ENCODE measurements at places on chromosomes 2 and 18.

DNA sequence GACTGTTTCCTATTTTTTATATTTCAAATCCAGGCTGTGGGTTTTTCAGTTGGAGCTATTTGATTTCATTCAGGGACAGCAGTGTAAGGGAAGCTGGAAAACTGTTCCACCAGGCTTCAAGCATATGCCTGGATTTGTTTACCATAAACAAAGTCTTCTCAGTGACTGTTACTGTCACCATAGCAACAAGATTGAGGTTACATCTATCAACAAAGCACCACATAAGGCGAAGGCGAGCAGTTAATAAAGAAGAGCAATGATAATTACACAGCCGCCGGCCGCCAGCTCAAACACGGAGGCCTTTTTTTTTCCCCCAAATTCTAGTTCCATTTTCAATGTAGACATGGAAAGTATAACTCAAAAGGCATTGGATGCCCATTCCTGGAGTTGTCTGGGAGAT, 553.7 kb upstream of the SYT4 start:
- DNase-seq: no peak

DNA sequence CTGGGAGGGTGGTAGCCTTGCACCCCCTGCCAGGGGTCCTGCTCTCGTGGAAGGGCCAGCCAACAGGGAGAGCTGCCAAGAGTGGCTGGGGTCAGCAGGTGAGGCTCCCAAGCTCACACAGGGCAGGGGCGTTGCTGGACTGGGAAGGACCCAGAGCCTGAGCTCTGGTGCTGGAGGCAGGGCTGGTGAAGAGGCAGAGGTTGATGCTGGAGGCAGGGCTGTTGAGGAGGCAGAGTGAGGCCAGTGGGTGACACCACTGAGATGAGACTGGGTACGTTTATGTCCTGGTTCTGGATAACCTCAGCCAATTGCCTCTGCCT, 7.0 kb downstream of the ADRA2B start:
- DNase-seq: no peak

- DNase-seq: no peak
These were observed 33.0 kb upstream of the WDR75 start for GRCh38 chr2:189408294-189408693.

- DNase-seq: no peak
These were observed 191.8 kb downstream of the IKZF2 start for GRCh38 chr2:212959471-212960117.

DNA sequence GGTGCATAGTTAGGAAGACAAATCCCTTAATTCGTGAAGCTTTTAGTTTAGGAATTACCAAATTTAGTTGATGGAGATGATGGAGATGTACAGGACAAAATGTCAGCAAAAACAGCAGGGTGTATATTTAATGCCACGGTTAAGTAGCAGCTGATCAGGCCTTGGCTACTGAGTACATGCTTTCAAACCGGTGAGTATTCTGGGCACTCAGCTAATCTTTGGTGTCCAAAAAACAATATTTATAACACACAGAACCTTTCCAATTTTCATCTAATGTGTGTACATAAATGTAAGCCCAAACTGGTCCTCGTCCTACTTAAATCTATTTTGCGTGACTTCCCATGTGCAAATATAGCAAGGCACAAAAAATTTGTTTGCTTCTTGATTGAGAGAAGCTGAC, 703.4 kb upstream of the LINC00305 start:
- DNase-seq: no peak

DNA sequence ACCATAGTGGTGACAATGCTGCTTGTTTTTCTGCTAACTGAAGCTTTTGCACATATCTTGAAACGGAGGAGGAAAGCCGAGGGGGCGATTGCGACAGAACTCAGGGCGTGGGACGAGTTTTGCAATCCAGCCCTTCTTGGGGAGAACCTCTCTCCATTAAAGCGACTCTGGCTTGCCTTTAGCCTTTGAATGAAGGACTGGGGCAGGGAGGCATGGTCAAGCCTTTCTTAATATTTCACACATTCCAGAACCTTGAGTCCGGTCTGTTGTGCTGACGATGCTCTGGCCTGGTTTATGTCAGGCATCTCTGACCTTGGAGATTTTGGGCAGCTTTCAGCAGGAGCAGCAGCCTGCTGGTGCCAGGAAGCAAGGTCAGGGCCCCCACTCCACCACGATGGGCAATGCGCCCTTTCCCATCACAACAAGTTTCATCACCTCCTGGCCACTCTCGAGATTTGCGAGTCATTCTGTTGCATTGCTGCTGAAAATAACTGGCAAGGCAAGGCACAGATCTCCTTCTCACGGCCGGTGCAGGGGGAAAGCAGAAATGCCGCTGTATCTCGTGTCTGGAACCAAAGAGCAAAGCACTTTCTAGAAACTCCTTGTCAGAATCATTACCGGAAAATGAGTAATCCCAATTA, 10.8 kb downstream of the EMILIN2 start:
- DNase-seq: no peak

DNA sequence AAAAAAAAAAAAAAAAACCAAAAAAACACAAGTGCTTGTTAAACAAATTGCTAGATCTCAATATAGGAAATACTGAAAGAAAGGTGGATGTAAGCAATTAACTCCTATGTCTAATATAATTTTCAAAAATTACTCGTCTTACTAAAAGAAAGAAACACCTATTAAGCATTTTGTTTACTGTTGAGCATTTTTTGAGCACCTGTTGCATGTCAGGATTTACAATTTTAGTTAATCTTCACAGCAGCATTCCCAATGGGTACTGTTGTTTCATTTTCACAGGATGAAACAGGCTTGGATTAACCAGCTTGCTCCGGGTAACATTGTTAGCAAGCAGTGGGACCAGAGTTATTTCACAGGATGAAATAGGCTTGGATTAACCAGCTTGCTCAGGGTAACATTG, 4.8 kb downstream of the ZNF638 start:
- DNase-seq: no peak
